ENCODE measurements at places on chromosomes 11 and 22.

- no peak for DNase-seq
Observed at GRCh38 chr11:69563306-69563705, 77.7 kb upstream of the CCND1 start.

- DNase-seq: no peak
Observed at GRCh38 chr22:47374901-47375575, 612.6 kb downstream of the TBC1D22A start.

- DNase-seq: no peak
Observed at GRCh38 chr11:34358258-34358727, 483 bp upstream of the ABTB2 start.

DNA sequence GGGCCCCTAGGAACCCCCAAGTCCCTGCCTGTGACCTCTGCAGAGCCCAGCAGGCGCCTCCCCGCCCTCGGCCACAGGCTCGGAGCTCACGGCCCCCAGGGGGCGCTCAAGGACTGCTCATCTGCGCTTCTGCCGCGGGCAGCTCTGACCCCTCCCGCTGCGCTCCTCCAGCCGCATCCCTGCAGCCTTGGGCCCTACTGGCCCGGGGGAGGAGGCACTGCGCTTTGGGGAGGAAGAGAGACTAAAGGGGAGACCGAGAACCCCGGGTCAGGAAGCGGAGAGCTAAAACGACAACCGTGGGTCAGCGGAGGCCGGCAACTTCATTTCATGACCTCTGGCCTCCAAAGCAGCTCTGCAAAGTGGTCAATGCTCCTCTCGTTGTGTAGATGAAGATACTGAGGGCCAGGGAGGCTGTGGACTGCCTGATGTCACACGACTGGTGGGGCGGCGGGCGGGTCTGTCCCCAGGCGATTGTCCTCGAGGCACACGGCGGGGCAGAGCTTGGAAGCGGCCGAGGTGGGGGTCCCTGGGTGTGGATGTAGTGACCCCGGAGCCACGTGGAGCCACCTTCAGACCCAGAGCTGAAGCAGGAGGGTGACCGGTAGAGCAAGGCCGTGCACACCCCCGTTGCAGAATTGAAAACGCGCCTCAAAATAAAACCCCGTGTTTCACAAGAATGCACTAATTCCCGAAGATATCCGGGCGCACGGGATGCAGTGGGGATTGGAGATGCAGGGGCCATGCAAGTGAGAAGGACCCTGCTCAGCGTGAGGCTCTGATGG is 2.7 kb upstream of the KRTAP5-6 start:
- peak; percentile 75 for DNase-seq

- no peak for DNase-seq
Observed at GRCh38 chr11:8459711-8460399, 134.2 kb downstream of the STK33 start.

DNA sequence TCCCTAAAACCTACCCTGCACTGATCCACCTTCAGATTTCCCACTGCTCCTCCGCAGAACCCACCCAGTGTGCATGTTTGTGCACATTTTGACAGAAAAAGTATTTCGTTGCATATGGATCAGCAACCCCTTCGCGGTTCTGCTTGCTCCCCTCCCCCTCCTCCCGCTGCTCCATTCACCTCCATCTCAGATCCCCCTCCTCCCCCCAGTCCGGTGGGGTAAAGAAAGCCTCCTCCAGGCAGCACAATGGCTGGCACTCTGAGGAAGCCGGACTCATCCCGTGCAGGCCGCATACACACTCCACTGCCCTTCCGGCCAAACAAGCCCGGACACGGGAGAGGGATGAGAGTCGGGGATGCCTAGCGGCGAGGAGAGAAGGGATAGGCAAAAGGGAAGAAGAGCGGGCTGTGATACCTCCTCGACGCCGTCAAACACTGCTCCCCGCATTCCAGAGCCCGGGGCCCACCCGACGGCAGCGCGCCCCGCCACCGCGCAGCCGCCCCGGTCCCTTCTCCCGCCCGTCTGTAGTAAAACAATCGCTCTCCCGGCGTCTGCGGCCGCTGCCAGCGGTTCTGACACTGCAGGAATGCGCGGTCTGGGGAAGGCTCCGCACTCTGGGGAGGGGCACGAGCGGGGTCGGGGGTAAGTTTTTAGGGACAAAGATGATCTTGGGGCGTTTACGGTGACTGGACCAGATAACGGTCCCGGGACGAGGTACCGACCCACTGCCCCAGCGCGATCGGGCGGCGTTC is 915 bp downstream of the FEZ1 start:
- no peak for DNase-seq

DNA sequence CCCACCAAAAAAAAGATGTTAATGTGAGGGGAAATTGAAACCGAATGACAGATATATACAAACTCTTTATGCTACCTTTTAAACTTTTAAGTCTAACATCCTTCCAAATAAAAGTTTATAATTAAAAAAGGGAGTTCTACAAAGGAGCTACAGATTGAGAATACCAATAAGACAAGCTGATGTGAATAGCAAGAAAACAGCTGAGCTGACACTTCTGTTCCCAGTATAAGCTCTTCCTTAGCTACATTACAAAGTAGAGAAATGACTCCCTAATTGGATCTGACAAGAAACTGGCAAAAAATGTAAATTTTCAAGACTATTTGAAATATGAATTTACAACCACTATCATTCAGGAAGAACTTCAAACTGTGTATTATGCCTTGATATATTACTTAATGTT is 294.6 kb upstream of the SYN3 start:
- no peak for DNase-seq

GRCh38 chr11:94131718-94132115 is 3.1 kb downstream of the PANX1 start:
- no peak for DNase-seq

Data from activated T-cell treated with anti-CD3 and anti-CD28 coated beads for 4 hours (primary cell).